ENCODE measurements at places on chromosomes 4 and X. TPM values are rescaled to one million over a fixed set of nuclear protein-coding genes. Genes with fewer than 3 reads are reported as not detected.

DNA sequence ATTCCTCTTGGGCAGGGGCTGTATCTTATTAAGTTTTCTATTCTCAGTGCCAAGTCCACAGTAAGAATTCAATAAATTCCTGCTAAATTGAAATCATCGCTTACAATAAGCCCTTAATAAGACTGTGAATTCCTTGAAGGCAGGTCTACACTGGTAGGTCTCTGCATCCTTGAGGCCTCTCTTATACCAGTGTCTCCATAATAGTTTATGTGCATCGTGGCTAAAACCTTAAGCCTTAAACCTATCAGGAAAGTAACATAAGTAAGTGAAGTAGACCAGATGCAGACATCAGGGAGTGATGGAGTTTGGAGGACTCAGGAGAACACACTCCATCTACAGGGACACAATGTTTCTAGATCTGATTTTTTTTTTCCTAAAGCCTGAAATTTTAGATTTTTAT lies 240.3 kb downstream of the LDB2 start:
- no peak overlapping the region for H3K4me3 ChIP-seq
- H3K36me3 ChIP-seq, result no peaks in the 10 kb centered on the region
- H3K4me1 ChIP-seq, result no peaks in the 10 kb centered on the region
- peaks cover under 1% of the 10 kb centered on the region for H3K27me3 ChIP-seq

GRCh38 chr4:110165382-110166286 lies 32.8 kb downstream of the ELOVL6 start:
- peaks cover 25% of the 10 kb centered on the region for H3K4me1 ChIP-seq
- H3K27ac ChIP-seq, result peak overlapping the region; percentile 47
- H3K4me3 ChIP-seq, result no peak overlapping the region

The GAGE12H gene
- not detected for polyA plus RNA-seq

DNA sequence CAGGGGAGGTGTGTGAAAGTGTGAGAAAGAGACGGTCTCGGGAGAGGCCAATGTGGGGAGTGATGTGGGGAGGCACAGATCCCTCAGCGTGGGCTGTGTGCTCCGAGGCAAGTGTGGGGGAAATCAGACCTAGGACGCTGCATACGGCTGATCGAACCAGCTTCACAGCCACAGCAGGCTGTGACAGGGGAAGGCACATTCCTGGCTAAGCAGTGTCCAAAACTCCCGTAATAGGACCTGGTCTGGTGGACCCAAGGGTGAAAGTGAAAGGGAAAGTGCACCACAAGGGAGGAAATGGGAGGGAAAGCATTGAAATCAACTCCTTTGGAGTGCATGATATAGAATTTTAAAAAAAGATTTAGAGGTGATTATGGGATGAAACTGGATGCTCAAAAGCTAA lies 10.9 kb upstream of the RHOXF2 start:
- no peaks in the 10 kb centered on the region for H3K27me3 ChIP-seq
- H3K36me3 ChIP-seq, result no peaks in the 10 kb centered on the region
- DNase-seq, result no peak
- no peak overlapping the region for H3K4me3 ChIP-seq
